ENCODE measurements at places on chromosomes 3 and 15.

DNA sequence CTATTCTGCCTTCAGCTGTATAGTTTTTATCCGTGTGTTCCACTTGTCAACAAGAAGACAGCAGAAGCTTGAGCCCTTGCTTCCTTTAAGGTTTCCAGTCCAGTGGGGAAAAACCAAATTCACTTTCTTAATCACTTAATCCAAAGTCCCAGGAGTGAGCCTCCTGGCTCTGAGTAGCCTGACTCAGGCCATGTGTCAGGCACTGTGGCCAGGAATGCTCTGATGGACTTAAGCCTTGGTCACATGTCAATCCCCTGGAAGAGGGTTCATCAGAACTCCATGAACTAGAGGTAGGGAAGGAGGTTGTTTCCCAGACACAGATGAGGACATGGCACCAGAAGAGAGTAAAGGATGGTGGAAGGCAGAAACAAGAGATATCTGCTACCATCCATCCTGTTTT, 8.8 kb downstream of the VIPR1 start:
- DNase-seq = no peak

- DNase-seq = peak; percentile 55
These were observed 246.0 kb downstream of the EPHA3 start for GRCh38 chr3:89353465-89353864.

- no peak for DNase-seq
These were observed 6.3 kb upstream of the ANPEP start for GRCh38 chr15:89820666-89821611.

GRCh38 chr15:77064063-77064462, 6.8 kb downstream of the TSPAN3 start:
- DNase-seq = no peak

- DNase-seq = no peak
These were observed 741 bp upstream of the ZNF106 start for GRCh38 chr15:42491539-42492225.

GRCh38 chr3:192077795-192078497, 617.0 kb downstream of the PYDC2 start:
- DNase-seq = no peak

DNA sequence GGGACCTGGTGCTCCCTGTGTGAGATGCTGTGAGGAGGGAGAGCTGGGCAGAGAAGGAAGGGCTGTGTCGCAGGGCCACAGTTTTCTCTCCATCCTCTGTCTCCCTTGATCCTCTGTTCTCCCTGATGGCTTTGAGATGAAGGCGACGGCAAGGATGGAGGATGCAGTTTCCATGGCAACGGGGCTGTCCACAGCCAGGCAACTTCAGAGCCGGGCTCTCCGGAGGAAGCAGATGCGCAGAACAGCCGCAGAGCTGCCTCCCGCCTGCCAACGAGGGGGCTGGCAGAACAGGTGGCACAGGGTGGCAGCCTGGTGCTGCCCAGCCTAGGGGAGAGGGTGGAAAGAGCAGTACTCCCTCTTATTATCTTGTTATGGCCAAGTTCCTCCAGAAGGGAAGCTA, 9.9 kb upstream of the GRM2 start:
- no peak for DNase-seq

DNA sequence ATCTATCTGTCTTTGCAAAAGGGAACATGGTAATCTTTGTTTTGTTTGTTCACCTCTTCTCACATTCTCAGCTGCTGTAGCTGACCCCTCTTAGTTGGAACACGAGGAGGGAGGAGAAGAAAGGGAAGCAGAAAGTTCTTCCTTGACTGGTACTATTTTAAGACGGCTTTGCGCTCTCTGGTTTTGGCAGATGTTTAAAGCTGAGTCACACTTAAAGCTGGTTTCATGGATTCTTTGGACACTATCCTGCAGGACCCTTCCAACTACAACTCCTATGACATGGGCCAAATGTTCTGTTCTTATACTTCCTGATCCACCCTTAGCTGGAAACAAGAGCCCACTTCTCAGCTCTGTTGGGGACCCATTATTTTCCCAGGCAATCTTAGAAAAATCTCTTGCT, 40.6 kb upstream of the FXR1 start:
- peak; percentile 40 for DNase-seq

DNA sequence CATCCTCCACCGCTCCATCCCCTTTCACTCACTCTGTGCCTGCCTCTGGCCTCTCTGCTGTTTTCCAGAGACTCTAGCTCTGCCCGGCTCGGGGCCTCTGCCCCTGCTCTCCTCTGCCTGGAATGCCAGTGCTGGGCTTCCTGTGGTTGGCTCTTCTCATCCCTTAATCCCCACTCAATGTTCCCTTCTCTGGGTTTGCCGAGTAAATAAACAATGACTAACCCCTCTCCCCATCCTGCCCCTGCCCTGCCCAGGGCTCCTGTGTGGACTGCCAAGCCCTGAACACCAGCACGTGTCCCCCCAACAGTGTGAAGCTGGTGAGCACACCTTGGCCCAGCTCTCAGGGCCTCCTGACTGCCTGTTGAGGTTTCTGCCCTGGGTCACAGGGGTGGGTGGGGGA, 12.2 kb downstream of the STAB1 start:
- DNase-seq = peak; percentile 35

DNA sequence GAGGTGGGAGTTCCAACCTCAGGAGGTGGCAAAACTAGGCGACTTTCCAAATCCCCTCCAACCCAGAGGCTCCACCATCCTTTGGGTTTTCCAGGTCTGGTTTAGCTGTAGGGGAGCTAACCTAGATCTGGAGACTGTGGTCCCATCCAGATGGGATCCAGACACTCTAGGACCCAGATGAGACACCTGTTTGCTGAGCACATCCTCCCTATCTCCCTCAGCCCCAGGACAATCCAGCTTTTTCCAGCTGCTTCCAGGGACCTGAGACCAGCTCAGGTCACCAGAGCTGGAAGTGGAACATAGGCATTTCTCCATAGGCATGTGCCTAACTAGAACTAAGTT, 18.2 kb downstream of the CRTAP start:
- no peak for DNase-seq

DNA sequence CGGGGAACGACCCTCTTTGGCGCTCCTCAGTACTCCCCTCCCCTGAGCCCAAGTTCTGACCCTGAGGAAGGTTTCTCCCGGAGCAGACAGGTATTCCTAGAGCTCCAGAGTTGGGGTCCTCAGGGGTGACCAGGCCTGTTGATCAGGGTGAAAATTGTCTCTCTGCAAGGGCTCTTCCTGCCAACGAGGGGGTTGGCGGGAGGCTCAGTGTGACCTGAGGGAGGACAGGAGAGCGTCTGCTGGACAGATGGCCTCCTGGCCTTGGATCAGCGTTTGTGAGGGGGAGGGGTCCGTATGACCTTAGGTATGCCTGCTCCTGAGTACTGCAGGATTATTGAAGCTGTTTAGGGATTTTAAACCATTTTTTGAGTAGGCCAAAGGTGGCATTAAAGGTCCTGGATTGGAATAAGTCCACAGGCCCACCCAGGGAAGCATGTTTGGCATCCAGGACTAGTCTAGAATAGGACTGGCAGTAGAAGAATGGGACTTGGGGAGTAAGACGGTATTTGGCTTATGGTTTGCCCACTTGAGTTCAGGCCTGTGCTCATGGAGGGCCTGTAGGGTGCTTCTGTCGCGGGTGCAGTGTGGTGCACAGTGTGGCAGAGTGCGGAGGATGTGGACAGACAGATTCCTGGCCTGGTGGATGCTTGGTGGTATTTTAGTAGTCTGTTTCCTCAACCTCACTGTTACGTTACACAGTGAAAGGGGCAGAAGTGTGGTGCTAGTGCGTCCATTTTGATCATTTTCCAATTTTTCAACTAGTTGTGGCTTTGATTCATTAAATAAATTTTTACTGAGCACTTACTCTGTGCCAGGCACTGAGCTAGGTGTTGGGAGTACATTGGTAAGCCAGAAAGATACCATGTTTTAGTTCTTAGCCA, 959 bp downstream of the ZNF592 start:
- no peak for DNase-seq

GRCh38 chr3:172321035-172321434, 127.2 kb downstream of the GHSR start:
- DNase-seq = no peak

- no peak for DNase-seq
These were observed 26.9 kb downstream of the LOXL1 start for GRCh38 chr15:73952913-73953750.

DNA sequence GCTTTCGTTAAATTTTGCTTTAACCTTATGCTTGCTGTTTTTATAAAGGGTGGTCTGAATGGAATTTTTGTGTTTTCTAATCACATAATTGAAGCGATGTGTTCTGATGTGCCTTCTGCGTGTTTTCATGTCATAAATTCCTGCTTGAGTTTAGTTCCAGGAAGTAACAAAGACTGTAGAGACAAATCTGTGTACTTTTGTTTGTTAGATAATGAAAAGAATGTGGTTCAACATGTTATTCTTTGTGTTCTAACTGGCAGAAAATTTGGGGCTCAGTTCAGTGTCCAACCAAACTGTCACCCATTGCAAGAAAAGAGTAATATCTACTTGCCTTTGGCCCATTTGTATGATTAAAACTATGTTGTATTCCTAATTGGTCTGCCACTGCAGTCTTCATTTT, 324.0 kb downstream of the DIPK2A start:
- DNase-seq = no peak

GRCh38 chr15:50024281-50024680, 94.8 kb downstream of the ATP8B4 start:
- DNase-seq = no peak

DNA sequence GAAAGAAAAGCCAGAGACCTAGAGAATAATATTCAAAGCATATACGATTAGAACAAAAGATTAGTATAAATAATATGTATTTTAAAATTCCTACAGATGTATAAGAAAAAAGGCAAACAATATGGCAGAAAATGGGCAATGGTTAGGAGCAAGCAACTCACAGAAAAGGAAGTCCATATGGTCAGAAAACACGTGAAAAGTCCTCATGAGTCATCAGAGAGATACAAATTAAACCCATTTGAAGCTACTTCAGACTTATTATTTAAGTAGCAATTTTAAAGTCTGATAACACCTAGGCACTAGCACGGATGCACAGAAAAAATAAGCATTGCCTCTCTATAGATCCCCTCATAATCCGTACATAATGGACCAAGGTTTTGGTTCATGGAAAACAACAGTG, 25.6 kb downstream of the SLC7A14 start:
- no peak for DNase-seq

DNA sequence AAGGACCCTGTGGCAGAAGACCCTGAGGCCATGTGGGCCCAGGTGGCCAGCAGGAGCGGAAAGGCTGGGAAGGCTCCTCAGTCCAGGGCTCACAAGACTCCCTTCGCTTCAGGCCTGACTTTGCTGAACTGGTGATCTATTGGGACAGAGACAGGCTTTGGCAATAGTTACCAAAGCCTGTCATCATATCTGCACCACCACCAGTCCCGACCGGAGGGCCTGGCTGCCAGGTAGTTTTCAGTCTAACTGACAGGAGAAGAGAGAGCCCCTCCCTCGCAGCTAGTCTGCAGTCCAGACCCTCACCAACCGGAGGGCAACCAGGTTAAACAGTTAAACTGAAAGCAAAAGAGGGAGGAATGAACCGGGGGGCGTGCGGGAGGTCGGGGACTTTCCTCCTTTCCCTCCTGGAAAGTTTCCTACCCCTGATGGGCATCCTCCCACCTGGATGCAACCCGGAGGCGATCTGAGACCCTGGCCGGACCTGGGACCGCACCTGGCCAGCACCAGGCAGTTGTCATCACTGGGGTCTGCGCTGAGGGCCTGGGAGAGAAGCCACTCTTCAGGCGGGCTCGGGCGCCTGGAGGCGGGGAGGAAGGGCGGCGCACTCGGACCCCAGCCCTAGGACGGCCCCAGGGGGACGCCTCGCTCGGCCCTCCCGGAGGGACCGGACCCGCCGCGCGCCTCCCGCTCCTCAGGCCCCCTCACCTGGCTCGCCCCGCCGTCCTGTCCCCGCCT, 435 bp downstream of the RAB27A start:
- DNase-seq = no peak

- no peak for DNase-seq
These were observed 31.0 kb downstream of the CFAP91 start for GRCh38 chr3:119733812-119734211.

DNA sequence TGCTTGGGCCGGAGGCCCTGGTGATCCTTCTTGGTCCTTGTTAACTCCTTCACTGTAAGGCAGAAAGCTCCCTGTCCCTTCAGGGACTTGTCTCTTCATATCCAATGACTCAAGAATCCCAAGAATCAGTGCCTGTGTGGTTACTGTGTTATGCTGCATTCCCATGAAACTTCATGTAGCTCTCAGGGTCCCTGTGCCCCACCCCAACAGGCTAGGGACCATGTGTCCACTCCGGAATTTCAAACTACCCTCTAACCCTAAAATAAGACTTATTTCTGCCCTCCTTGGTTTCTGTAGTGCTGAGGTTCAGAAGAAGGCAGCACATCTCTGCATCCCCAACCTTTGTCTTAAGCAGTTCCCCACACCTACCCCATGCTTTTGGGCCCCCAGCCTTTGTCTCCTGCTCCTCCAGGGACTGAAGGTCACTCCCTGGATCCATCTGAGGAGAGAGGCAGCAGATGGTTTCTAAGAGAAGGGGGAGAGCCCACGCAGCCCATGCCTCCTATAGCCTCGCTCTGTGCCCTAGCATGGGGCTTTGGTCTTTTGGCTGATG, 531 bp upstream of the MAP1A start:
- DNase-seq = peak; percentile 39
